Suprapubic skin (tissue), 4 donors: ENCODE measurements at places on chromosomes 6 and 20.
A peak's percentile ranks its signal among the peaks of the same experiment; 100 is the strongest.

- no peak for DNase-seq
These were observed 42.3 kb upstream of the GRIK2 start for GRCh38 chr6:101351173-101351572.

DNA sequence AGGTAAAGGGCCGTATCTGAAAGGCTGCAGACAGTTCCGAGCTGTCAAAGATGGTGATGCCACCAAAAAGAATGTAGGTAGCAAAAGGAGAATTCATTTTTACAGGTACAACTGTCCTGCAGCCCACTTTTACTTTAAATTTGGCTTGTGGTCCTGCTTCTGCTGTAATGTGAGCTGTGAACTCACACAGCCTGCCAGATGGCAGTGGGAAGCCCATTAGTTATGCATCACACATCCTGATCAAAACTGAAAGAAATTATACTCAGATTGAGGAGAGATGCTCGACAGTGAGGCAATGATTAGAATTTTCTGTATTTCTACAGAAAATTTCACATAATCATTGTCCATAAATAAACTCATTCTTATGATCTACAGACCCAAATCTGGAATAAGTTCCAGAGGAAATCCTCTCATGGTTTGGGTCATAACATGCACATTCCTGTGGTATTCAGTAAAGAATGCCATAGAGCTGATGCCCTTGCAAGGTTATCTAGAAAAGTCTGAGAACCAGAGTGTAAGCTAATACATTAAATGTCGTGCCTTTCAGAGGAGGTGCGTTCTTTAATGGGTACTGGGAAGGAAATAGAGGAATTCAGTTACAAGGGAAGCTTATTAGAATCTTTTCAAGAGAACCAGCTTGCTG, 23.9 kb upstream of the E2F3 start:
- no peak for DNase-seq

DNA sequence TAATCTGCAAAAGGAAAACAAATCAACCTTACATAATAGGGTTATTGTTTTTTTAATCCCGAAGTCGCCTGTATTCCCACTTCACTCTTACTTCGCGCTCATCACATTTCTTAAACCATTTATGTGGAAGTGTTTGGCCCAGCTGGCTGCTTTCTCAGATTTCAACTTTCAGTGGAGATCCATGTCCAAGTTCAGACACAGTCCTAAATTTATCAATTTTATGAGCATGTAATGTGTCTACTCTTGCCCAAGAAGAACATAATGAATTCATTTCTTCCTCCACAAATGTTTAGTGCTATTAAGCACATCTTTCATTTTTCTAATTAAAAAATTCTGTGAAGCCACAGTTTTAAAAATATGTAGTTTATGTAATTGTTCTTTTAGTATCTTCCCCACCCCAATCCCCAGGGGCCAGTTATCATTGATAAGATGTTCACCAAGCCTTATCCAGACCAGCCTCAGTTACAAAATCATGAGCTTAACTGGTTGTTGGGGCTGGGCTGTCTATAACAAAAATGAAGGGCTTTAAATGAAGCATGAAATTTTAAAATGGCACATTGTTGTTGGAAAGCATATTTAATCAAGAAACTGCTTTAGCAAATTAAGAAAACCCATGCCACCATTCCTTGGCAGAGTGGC, 151.7 kb downstream of the UST start:
- DNase-seq = no peak

DNA sequence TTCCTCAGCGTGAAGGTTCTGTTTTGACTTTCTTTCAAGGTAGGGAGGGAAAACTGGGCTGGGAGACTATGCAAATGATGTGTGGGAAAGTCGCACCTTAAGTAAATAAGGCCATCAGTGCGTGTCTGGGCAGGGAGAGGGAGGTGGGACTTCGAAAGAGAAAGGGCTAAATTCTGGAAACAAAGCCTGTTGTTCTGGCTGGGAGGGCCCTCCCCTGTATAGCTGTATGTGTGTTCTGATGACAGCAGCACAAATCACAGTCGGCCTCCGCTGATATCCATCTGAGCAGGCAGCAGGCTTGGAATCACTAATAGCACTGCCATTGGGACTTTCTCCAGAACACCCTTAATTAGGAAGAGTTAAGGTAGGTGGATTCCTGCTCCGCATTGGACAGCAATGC, 19.2 kb downstream of the JAG1 start:
- no peak for DNase-seq

DNA sequence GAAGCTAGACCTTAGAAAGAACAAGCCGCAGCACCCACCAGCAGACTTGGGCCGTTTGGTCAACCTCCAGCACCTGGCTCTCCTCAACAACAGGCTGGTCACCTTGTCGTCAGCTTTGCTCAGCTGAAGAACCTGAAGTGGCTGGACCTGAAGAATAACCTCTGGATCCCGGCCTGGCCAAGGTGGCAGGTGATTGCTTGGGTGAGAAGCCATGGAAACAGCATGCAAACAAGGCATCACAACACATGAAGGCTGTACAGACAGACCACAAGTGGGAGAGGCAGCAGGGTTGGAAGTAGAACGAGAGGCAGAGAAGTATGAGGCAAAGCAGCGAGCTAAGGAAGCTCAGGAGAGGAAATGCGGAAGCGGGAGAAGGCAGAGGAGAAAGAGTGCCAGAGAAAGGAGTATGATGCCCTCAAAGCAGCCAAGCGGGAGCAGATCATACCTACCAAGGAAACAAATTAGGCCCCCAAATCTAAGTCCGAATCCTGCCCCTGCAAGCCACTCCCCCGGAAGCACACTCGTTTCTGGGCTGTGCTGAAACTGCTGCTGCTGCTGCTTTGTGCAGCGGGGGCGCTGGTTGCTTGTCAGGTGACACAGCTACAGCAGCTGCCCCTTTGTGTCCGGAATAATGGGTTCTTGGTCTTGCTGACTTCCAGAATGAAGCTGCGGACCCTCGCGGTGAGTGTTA, 121.6 kb upstream of the LGSN start:
- no peak for DNase-seq

GRCh38 chr6:159184559-159184958, 15.4 kb downstream of the FNDC1 start:
- no peak for DNase-seq

DNA sequence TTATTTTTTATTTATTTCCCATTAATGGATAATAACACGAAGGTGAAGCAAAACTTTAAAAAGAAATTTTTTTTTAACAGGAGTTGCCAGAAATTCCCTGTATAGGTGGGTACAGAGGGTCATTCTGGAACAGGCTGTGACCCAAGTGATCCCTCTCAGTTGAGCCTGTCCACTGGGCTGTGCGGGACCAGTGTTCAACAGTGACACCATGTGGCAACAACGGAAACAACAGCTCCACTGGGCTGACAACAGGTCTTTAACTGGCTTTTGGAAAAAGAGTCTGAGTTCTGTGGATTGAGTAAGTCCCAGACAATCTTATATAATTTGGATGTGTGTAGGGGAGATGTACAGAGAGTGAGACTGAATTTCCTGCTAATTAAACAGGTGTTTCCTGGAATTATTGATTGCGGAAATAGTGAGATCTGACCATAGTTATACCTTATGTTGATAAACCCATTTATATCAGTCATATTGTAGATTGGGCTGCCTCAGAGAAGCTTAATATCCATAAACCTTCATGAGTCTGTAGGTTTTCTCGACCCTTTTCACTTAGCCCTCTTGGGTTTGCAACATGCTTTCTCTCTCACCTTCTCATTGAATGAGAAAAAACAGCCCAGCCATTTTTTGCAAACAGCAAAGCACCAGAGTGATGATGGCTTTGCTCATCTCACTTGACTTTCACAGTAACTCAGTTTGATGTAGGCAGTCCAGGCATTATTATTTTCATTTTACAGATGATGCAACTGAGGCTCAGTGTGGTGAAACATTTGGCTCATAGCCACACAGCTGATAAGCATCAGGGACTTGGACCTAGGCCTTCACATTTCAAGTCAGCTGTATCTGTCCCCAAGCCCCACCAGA, 17.5 kb downstream of the KIAA1755 start:
- DNase-seq = no peak

GRCh38 chr20:23320317-23320716, 30.3 kb upstream of the NXT1 start:
- DNase-seq = no peak

DNA sequence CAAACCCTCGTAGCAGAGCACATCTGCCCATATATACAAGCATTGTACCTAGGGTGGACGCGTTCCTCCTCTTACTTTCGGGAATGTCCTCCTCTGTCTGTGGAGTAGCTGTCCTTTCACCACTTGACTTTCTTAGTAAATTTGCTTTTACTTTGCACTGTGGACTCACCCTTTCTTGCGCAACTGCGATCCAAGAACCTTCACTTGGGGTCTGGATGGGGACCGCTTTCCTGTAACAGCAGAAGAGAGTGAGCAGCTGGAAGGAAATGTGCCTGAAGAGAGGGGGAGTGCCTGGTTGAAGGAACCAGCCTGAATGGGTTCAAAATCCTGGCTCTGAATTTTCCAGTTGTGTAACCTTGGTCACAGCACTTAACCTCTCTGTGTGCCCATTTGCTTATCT, 40.1 kb upstream of the PMEPA1 start:
- DNase-seq = peak; percentile 26

GRCh38 chr6:100382767-100383195, 81.9 kb downstream of the SIM1 start:
- DNase-seq = no peak

DNA sequence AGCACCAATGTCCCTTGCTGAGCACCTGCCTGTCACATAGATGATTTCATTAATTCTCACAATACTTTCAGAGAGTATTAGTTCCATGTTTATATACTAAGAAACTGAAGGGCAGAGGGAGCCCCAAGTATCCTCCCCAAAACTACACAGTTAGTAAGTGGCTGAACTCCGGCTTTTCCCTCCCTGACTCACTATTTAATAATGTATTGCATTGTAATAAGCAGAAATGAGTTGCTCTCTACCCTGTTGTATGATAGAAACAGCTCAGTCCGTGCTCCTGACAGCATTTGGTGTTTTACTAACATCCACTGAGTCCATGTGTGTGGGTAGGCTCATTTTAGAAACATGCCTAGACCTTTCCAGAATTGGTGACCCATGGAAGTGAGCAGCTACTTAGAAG, 76.8 kb downstream of the OLIG3 start:
- DNase-seq = no peak

GRCh38 chr6:74598462-74599393, 607.1 kb downstream of the COL12A1 start:
- DNase-seq = no peak

- DNase-seq = no peak
These were observed 134.9 kb downstream of the ISM1 start for GRCh38 chr20:13355941-13356486.

DNA sequence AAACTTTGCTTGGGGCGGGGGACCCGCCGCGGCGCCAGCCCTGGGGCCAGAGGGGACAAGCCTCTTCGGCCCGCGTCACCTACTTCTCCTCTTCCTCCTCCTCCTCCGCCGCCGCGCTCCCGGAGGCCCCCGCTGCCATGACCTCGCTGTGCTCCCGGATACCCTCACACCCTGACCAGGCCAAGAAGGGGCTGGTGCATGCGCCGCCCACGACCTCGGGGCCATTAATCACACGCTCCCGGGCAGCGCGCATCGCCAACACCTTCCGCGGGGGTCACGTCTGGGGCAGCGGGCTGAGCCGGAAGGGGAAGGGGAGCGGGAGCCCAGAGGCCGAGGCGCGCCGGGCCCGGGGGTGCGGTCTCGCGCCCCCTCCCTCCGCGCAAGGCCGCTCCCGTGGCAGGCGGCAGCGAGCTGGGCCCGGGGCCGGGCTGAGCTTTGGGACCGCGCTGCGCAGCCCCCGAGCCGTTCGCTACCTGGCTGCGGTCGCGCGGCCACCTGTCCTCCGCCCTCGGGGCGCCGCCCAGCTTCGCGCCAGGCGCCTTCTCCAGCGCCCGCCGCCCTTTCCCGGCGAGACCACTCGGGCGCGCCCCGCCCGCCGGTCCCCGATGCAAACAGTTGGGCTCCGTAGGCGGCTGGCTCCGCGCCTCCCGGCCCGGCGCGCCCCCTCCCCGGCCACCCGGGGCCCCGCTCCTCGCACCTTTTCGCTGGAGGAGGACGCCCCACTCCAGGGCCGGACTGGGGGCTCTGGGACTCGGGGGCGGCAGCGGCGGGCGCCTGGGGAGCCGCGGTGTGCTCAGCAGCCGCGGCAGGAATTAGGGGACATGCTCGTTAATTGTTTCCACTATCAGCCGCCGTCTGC, 575 bp upstream of the CNR1 start:
- no peak for DNase-seq

DNA sequence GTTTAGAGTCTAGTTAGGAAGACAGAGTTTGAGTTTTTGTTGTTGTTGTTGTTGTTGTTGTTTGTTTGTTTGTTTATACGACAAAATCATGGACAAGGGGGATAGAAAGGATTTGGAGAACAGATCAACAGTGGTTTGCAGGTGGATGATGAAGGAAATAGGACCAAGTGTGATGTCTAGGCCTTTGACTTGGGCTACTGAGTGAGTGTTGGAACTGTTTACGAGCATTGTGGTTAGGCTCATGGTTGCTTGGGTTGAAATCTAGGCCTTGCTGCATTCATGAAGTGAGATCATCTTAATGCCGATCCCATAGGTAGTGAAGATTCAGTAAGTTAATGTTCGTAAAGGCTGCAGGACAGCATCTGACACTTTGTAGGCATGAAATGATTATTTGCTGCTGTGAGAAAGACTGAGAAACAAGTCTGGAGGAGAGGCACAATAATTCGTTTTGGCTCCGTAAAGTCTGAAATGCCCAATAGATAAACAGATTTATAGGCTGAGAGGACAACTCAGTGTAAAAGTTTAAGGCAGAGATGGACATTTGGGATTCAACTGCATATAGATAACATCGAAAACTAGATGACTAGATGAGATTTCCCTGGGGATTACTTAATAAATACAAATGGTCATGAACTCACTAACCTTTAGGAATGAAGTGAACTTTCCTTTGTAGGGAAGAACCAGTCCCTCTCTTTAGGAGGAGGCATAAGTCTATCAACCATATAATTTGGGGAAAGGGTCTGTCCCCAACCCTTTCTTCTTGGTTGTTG, 70.0 kb downstream of the HDDC2 start:
- DNase-seq = no peak

GRCh38 chr6:23635150-23635549, 490.9 kb upstream of the NRSN1 start:
- DNase-seq = no peak

GRCh38 chr6:159533568-159533967, 159.5 kb downstream of the SOD2 start:
- no peak for DNase-seq

- DNase-seq = no peak
These were observed 54.8 kb upstream of the SPDEF start for GRCh38 chr6:34610819-34611477.

DNA sequence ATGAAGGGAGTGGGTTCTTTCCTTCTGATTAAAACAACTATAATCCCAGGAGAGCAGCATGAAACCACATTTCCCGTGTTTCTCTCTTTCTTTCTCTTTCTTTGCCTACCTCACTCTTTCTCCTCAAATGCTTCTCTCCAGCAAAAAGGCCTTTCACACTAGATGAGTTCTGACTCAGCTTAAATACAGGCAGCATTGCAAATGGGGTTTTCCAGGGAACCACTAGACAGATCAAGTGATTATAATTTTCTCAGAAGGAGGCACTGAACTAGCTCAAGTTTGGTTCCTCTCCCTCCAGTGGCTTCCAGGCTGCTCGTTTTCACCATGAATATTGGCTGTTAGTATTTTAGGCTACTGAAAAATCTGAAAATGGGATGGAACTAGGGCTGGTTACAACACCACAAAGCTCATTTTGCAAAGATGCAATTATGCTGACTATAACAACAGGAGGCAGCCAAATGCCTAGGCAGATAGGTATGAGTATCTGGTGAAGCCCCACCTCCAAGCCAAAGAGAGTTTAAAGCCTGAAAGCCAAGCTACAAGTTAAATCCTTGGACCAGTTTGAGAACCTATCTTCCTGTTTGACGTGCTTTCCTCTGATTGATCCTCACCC, 260.0 kb downstream of the MMUT start:
- no peak for DNase-seq
